ENCODE measurements at places on chromosomes 12 and 14. TPM values are rescaled to one million over a fixed set of nuclear protein-coding genes. Genes with fewer than 3 reads are reported as not detected.
A peak's percentile ranks its signal among the peaks of the same experiment; 100 is the strongest.

DNA sequence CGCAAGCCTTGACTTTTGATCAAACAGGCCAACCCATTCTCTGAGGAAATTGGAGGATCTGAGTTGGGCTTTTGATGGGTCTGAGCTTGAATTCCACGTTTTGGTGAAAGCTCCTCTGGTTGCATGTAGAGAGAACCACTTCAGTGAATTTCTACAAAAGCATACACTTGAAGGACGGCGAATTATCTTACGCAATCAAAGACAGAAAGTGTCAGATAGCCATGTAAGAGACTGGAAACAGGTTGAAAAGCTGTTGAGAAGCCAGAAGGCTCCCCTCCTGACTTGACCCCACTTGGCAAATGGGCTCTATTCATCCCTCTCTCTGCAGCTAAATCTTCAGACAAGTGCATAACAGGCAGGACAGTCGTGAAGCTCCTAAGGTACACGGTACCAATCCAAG, 809.1 kb downstream of the BCL11B start:
- H3K4me1 ChIP-seq: no peaks in the 10 kb centered on the region
- H3K4me3 ChIP-seq: no peak overlapping the region
- DNase-seq: no peak

GRCh38 chr12:47992776-47993175, 11.5 kb downstream of the COL2A1 start:
- no peak overlapping the region for H3K4me3 ChIP-seq
- peaks cover 80% of the 10 kb centered on the region for H3K27me3 ChIP-seq
- H3K4me1 ChIP-seq: peaks cover 12% of the 10 kb centered on the region
- no peaks in the 10 kb centered on the region for H3K36me3 ChIP-seq
- DNase-seq: no peak
- no peak overlapping the region for H3K27ac ChIP-seq

DNA sequence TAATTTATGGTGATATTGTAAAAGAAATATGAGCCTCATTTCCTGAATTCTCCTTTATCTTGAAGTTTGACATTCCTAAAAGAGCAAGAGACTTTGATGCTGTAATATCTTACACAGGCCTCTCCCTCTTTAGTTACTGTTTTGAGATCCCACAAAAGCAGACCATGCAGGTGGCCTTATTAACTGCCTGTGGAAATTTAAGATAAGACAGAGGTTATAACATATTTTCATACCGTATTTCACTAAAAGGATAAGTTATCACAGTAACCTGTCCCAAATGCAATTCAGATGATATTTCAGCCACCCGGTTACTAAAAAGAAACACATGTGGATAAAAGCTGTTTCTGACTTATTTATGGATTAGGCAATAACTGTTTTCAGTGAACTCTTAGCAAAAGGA, 150.1 kb downstream of the NAV3 start:
- H3K27me3 ChIP-seq: no peaks in the 10 kb centered on the region
- H3K36me3 ChIP-seq: no peaks in the 10 kb centered on the region
- no peak overlapping the region for H3K4me3 ChIP-seq
- H3K4me1 ChIP-seq: 0 out of 2 replicates have a peak, but pooled peaks cover 2% of the 10 kb centered on the region

DNA sequence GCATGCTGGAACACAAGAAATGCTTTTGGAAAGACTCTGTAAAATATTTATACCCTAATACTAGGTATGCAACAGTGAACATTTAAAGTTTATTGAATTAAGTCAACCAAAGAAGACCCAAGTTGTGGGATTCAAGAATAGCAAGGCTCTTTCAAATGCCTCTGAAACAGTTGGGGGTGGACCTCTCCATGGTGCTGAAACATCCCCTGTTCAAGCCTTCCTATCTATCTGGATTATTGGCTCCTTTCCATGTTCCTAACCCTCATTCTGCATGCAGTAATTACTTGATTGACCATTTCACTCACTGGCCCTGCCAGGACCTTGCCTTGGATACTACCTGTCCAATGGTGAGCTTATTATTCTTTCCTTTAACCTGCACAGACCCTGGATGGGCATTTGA, 349.7 kb downstream of the NRXN3 start:
- H3K27me3 ChIP-seq: no peaks in the 10 kb centered on the region
- peak; percentile 79 for DNase-seq
- H3K27ac ChIP-seq: no peak overlapping the region
- no peak overlapping the region for H3K4me3 ChIP-seq

Gene TDP1
- 54.2 TPM for total RNA-seq

DNA sequence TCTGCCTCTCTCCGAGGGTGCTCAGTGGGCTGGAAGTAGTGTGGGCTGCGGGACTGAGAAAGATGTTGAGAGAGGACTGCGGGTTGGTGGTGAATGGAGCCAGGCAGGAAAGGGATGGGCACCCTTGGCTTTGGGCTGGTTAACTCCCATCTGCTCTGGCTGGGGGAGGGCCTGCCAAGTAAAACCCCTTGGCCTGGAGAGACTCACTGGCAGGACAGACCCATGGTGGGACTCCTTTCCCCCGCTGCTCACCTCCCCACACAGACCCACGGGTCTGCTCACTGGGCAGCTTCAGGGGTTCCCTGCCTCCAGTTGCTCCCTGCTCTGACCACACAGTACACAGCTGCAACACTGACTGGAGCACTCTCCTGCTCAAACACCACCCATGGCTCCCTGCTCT, 54.1 kb downstream of the KRT80 start:
- H3K4me1 ChIP-seq: peaks cover 20% of the 10 kb centered on the region
- H3K27ac ChIP-seq: no peak overlapping the region
- DNase-seq: no peak

DNA sequence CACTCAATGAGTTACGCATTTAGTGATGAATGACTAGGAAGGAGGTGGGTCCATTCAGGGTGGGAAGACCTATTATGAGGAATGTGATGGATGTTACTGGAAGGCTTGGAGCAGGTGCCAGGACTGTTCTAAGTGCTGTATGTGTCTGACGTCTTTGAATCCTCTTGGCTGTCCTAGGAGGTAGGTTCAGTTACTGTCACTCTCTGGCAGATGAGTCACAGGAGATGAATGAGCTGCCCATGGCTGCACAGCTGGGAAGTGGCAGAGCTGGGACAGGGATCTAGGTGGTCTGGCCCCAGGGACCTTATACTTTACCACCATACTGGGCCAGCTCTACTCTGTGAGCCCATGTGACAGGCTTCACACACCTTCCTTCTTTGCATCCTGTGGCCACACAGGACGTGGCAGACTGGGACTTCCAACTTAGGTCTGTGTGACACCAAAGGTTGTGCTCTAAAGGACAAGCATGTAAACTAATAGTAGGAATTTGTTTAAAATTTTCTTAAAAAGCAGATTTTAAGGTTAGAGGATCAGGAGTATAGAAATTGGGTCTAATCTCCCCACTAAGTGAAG, 24.0 kb downstream of the TCTN1 start:
- peaks cover 8% of the 10 kb centered on the region for H3K4me1 ChIP-seq
- H3K4me3 ChIP-seq: no peak overlapping the region
- no peaks in the 10 kb centered on the region for H3K36me3 ChIP-seq
- no peak overlapping the region for H3K27ac ChIP-seq
- DNase-seq: no peak

DNA sequence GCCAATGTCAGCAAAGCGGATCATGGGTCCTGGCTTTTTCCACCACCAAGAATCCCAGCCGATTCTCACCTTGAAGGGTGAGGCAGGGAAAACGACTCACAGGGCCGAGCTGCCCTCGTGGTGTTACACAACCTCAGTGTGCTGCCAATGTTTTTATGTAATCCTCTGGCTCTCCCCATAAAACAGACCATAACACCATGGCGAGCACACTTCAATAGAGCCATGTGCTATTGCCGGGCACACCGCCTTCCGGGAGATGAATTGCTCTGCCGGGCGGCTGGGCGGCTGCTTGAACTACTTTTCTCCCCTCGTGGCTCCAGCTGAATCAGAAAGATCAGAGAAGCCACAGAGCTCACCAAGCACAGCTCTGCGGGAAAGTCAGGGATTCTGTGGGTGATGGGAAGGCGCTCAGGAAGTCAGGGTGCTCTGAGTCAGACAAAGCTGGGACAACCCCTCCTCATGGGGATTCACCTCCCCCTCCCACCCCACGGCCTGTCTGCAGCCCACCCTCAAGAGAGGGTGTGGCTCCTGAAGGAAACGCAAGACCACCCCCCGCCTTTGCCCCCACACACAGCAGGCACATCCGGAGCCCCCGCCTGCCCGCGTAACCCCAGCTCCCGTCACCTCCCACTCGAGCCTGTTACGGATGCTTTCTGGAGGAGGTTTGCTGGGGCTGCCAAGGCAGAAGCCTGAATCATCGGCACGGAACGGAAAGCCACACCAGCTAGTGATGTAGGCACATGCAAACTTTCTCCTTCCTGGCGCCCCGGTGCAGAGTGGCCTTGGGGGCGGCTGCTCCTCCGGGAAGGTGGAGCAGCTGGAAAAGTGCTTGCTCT, 1.8 kb downstream of the GALNT9 start:
- no peak for DNase-seq
- no peaks in the 10 kb centered on the region for H3K4me1 ChIP-seq
- H3K27ac ChIP-seq: no peak overlapping the region
- no peak overlapping the region for H3K4me3 ChIP-seq
- peaks cover 79% of the 10 kb centered on the region for H3K27me3 ChIP-seq
- no peaks in the 10 kb centered on the region for H3K36me3 ChIP-seq

GRCh38 chr12:71477609-71478008, 38.0 kb downstream of the LGR5 start:
- H3K27me3 ChIP-seq: no peaks in the 10 kb centered on the region
- H3K27ac ChIP-seq: no peak overlapping the region
- H3K4me1 ChIP-seq: no peaks in the 10 kb centered on the region
- no peak overlapping the region for H3K4me3 ChIP-seq
- H3K36me3 ChIP-seq: no peaks in the 10 kb centered on the region

All from WTC11 (cell line).